Left lung (tissue), 14 donors: ENCODE measurements at places on chromosomes 6 and 20.
A peak's percentile ranks its signal among the peaks of the same experiment; 100 is the strongest.

DNA sequence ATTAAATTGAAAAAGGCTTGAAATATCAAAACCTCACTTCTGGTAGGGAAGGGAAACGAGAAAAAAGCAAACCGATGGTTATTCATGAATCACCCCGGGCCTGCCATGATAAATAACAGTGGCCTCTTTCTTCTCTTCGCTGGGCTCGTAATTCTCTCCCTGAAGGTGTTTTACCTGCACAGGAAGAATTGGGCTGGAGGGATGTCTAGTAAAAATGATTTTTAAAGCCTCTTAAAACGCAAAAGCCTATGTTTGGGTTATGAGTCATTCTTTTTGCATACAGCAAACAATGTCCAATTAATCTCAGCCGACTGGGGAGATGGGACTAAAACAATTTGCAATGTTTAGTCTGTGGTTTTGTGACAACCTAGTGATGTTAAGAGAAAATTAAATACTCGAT lies 16.8 kb downstream of the LINC00237 start:
- DNase-seq = no peak

GRCh38 chr6:53244958-53245357 lies 96.3 kb upstream of the GCM1 start:
- peak; percentile 73 for DNase-seq

DNA sequence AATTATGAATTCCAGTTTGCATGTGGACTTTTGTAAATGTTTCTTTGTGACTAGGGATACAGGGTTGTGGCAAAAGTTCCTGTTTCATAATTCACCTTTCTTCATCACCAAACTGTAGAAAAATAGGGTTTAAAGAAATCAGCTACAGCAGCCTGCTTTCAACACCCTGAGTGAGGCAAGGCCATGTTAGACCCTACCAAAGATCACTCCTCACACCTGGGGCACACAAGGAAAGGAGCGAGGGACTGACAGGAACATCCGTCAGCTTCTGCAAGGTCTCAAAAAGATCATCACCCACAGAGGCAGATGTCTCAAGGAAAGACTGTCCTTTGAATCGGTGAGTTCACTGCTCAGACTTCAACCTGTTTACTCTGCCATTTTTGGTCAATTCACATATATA lies 10.5 kb upstream of the STX11 start:
- DNase-seq = no peak

GRCh38 chr6:17002123-17002522 lies 99.7 kb upstream of the STMND1 start:
- DNase-seq = no peak

GRCh38 chr6:17418281-17419188 lies 25.1 kb downstream of the CAP2 start:
- no peak for DNase-seq

DNA sequence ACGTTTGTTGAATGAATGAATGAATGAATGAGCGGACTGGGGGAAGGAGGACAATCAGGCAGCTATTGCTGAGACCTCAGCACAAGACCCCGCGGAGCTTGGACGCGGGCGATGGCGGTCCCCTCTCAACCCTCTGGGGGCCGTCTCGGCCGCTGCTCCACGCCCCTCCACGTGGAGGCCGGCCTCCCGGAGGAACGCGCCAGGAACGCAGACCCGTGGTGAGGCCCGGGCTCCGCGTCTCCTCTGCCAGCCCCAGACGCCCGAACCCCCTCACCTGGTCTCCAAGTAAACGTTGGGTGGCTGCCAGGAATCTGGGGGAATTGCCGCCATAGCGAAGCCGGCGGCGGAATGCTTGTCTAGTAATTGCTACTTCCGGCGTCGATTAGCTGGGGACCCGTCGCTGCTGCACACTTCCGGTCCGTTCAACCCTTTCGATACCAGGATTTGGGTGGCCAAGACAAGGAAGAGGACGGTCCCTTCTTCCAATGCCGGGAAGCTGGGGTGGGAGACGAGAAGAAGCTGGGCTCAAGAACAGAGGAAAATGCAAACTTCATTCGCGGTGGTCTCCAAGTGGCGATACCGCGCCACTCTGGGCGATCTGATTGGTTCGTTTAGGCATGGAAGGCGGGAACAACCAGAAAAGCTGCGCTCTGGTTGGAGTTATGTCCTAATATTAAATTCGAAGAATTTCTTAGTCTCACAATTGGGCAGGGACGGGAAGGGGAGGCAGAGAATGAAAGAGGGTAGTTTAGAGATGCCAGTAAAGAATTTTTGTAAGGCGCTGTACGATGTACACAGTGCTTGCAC lies at the start of gene PPIL1:
PPIL1 (minus strand) TSS at position 361 of the 807 bp plus-strand sequence; CDS start at position 330, 31 bp downstream.
- peak; percentile 93 for DNase-seq

- DNase-seq = no peak
Measured at GRCh38 chr6:43093436-43094289, 17.5 kb downstream of the PTK7 start.

DNA sequence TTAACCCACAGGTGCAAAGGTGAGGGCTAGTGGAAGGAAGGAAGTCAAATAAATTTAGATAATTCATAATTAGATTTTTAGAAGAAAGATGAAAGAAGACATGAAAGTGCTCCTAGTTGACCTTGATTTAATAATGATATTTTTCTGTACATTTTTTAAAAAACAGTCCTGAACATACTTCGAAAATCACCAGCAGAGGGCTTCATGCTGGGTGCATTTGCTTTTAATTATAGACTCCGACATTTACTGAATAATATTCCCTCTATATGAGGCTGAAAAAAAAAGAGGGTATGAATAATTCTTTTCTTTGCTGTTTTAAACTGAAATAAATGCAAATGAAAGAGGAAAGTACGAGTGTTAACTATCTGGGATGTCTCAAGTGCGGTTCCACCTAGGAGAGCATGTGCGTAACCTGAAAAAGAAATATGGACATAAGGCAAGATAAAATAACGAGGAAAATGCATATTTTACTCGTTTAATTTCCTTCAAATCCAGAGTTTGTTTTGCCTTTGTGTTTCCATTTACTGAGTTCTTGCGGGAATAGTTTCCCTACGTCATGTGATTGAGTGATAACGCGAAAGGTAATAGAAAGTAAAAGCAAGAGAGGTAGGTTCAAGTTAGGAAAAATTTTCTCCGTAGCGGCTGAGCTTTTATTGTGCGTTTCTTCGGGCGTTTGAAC lies 3.1 kb upstream of the TFAP2B start:
- DNase-seq = no peak

DNA sequence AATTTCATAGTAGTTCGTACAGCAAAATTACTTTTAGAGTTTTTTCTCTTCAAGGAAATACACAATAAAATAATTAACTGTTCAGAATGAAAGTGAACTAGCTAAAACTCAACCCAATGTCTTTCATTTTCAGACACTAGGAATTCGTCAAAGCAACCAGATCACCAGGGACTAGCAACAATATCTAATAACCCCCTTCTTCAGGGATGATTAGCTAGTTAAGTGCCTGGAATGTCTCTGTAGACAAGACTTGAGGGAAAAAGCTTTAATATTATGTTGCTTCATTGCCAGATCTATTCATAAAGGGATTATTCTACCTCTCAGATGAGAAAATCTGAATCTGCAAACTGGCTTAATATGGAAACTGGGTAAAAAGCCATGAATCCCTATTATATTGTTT lies 41.8 kb upstream of the OR14J1 start:
- no peak for DNase-seq

- peak; percentile 69 for DNase-seq
Measured at GRCh38 chr6:54846857-54847674, 495 bp downstream of the FAM83B start.

- DNase-seq = no peak
Measured at GRCh38 chr6:6152060-6152459, 145.3 kb upstream of the NRN1 start.

GRCh38 chr6:30073489-30074235 lies 1.9 kb downstream of the RNF39 start:
- no peak for DNase-seq

DNA sequence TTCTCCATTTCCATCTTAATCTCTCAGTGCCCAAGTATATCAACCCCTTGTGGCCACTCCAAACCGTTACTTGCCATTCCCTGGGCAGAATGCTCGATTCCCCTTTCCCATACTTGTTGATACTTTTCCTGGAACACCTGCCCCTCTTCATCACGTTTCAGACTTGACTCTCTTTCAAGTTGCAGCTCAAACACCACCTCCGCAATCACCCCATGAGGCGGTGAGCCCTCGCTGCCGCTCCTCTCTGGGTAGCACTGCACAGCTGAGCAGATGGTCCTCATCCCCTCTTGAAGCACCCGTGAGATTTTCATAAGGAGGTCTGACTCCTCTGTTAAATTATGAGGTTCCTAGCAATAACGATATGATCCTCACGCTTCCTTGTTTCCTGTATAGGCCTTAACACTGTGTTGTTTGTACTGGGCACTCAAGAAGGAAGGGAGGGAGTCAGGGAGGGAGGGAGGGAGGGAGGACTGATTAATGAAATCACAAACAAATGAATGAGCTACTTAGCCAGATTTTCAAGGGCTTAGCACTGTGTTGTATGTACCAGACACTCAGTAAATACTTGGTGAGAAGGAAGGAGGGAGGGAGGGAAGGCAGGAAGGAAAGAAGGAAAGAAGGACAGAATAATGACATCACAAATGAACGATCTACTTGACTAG lies 8.0 kb upstream of the UQCC2 start:
- peak; percentile 51 for DNase-seq

GRCh38 chr6:109461733-109462526 lies 6.4 kb upstream of the MICAL1 start:
- no peak for DNase-seq

GRCh38 chr20:61120595-61121515 lies 131.2 kb upstream of the CDH4 start:
- no peak for DNase-seq

DNA sequence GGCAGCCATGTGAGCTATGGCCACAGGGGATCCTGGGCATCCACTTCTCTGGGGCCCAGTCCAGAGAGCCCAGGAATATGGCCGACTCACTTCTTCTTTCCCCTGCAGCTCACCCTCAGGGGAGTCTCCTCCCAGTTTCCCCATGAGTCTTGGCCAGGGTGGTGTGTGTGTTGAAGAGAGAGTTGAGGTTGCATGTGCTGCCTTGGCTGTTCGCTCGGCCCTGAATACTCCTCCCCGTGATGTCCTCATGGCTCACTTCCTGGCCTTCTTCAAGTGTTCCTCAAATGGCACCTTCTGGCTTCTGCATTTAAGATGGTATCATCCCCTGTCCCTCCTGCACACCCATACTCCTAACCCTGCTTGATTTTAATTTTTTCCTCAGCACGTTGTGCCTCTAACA lies 3.2 kb upstream of the TREML1 start:
- no peak for DNase-seq

- DNase-seq = no peak
Measured at GRCh38 chr6:45966797-45967196, 48.9 kb downstream of the CLIC5 start.

DNA sequence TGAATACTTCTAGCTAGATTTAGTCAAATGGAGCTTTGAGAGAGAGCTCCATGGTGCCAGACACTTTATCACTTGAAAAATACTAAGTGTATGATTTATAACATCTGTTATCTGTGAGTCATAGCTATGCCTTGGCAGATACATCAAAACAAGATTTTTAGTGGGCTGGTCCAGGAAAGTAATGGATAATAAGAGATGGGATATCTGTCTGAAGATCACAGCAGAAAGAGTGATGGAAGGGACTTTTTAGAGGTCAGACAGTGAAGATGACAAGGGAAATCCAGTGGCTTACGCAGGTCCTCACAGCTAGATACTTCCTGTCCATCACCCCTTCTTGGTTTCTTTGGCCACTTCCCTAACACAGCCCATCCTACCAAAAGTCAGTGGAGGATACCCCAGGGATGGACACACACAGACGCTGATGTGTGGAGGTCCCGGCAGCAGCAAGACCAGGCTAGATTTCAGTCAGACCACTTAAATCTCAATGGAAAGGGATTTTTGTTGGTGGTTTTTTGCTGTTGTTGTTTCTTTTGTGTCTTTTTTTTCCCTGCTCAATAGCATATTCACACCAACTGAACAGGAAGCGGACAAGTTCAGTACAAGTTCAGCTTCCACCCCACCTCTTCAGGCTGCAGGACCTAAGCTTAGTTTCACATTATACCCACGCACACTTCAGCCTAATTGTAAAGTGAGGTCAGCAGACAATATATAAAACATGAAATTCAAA lies 209.3 kb downstream of the ALDH8A1 start:
- no peak for DNase-seq

GRCh38 chr6:39189915-39190544 lies 39.2 kb downstream of the KCNK5 start:
- DNase-seq = peak; percentile 44

DNA sequence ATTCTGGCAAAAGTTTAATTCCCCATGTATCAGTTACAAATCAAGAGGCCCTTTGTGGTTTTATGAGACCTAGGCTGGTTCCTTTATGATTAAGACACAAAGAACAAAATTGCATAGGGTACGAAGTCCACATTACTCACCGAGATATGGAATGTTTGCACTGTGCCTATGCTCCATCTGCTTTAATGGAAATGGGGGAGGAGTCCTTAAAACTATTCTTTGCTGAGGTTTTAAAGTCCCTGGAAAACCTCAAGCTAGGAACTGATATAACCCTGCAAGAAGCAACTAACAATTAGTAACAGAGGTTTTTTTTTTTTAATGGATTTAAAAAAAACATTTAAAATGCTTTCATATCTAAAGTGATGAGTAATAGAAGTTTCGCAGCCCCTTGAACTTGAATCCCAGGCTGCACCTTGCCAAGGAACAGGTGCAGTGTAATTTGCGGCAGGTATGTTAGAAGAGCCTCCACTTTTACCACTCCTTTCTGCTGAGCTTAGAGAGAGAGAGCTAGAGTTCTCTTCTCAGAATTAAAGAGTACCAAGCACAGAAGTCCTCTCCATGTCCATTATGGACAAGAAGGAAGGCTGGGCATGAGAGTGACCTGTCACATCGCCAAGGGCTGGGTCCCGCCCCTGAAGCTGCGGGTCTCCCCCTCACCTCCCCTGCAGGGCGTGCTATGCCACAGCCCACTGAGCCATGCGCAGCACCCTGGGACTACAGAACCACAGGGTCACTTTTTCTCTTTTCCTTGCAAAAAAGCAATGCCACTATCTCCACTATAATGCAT lies 2.3 kb downstream of the SERPINB1 start:
- DNase-seq = no peak

DNA sequence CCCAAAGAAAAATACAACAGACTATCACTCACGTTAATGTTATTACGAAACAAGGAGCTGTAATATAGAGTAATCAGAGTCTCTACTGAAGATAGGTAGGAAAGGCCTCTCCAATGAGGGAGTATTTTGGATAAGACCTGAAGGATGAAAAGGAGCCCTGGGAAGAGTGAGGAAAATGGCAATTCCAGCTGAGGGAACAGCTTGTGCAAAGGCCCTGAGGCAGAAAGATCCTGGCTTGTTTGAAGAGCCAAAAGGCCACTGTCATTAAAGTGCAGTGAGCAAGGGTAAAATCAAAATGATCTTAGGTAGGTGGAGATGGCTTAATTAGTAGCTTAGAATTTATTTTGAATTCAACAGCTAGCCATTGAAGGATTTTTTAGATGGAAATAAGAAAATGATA lies 138.6 kb downstream of the KHDC1L start:
- DNase-seq = no peak

DNA sequence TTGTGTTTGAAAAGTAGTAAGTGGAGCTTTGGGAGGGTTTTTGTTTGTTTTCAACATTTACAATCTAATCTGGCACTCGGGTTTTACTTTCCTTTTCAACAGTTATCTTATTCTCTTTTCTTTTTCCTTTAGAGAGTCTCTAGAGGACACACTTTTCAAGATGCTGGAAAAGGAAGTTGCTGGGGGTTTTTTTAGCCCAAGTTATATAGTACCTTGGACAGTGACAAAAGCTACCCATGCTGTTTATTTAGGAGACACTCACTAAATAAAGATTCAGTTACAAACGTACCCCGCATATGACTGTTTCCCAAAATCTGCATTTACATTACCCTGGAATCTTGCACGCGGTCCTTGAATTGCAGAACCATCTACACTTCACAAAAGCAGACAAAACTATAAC lies 78.8 kb downstream of the MAP7 start:
- no peak for DNase-seq
